WTC11 (cell line): ENCODE measurements at places on chromosomes 12 and 14. TPM values are rescaled to one million over a fixed set of nuclear protein-coding genes. Genes with fewer than 3 reads are reported as not detected.
A peak's percentile ranks its signal among the peaks of the same experiment; 100 is the strongest.

DNA sequence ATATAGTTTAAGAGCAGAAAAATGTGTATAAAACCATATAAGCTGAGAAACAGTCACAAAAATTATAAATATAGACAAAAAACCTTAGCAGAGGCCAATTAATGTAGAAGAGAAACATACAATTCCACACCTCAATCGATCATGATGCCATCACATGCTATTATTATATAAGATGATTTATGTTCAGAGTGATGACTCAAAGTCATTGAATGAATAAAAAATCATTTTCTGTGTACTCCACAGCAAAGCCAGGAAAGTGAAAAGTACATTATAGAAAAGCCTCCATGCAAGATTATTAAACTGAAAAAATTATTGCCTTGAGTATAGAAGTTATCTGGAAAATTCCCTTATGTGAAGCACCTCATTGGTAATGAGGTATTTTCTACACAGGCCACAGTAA is 229.2 kb upstream of the PPFIA2 start:
- no peak for DNase-seq

GRCh38 chr12:47834199-47834903 is 14.6 kb upstream of the HDAC7 start:
- DNase-seq, result no peak

GRCh38 chr12:65620046-65620445 is 204.2 kb upstream of the HMGA2 start:
- no peak for DNase-seq

DNA sequence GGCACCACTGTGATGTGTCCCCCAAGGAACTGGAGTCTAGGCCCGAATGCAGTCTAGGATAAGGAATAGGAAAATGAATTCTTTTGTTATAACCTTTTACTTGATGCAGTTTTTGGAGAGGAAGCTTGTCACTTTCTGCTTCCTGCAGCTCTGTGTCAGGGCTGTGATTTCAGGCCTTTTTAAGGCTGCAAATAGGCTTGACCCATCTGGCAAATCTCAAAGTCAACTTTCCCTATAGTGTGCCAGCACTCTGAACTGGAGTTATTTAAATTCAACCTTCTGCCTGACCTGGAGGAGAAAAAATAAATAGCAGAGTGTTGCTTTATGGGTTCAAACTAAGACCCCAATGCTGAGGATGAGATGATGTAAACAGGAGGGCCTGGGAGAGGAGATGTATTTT is 51.8 kb upstream of the CEP83 start:
- no peak for DNase-seq

Gene DDX24
- total RNA-seq, result 137 to 174 TPM (median 140 TPM) in 3 replicates

GRCh38 chr14:64465831-64466554 is 694 bp downstream of the AKAP5 start:
- peak; percentile 36 for DNase-seq

- no peak for DNase-seq
Observed at GRCh38 chr12:50211392-50212070, 44.4 kb upstream of the CERS5 start.

DNA sequence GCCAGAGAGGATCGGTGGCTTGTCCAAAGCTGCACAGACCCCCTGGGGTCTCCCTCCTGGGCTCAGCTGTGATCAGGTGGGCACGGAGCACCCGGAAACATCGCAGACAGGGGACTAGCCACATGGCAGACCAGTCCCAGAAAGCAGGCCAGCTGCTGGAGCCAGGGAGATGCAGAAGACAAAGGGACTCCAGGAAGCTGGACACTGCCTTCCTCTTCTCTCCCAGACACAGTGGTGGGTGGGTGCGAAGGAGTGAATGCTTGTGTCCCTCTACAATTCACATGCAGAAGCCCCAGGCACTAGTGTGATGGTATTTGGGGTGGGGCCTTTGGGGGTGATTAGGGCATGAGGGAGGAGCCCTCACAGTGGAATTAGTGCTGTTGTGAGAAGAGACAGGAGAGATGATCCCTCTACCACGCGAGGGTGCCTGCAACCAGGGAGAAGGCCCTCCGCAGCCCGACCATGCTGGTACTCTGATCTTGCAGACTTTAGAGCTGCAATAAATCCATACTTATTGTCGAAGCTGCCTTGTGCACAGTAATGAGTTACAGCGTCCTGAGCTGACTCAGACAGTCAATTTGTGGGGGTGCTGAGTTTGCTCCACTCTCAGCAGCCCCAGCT is 95.2 kb downstream of the CALM1 start:
- DNase-seq, result no peak

Gene LYZ
- total RNA-seq, result 1.0 to 1.5 TPM (median 1.1 TPM) in 3 replicates
